ENCODE measurements at places on chromosomes 5 and 9.

GRCh38 chr9:2821855-2822254 is 22.0 kb downstream of the PUM3 start:
- DNase-seq, result no peak

- no peak for DNase-seq
These were observed 61.1 kb downstream of the ERCC6L2 start for GRCh38 chr9:95936579-95937075.

DNA sequence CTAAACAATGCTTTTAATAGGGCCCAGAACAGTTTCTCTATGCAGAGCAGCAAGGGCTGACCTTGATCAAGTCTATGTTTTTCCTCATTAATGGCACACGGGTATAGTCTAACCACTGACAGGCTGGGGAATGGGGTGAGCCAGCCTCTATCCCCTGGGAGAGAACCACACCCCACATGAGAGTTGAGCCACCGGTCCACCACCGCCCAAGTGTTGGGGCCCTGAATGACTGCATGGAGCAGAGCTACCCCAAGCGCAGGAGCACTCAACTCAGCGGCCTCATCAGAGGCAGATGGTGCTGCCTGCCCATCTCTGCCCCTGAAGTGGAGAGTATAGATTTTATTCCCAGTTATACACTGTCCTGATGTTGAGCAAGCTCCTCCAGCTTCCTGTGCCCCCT is 247.9 kb upstream of the IRX1 start:
- no peak for DNase-seq

DNA sequence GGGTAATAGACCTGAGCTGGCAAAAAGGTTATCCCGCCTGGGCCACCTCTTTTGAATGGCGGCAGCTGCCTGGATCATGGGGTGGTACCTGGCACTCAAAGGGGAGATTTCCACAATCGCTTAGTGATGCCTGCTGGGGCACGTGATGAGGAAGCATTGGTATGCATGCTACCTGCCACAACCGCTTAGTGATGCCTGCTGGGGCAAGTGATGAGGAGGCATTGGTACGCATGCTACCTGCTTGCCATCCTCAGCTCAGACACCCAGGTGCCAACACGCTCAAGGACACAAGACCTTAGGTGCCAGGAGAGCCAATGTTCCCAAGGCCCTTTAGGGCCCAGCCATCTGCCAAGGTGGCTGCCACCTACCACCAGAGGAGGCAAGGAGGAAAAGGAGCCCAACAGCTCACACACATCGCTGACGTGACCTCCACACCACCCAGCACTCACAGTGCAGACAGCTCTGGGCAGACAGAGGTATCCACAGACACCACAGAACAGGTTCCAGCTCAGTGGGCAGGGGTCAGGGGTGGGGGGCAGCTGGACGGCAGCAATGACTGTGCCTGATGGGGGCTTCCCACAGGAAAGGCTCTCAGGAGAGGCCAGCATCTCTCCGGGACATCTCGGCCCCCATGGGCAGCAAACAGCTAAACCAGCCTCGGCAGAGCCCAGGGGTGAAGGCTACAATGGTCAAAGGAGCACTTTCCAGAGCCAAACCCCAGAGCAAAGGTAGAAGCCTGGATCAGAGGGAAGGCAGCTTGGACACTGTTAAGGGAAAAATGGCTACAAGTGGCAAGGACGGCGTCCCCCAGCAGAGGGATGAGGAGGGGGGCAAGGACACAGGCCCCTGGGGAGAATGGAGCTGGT is 43.0 kb upstream of the SARDH start:
- DNase-seq, result no peak

- peak; percentile 57 for DNase-seq
These were observed at the start of gene ITGA2 for GRCh38 chr5:52989025-52989780. TSS of gene ITGA2 (plus strand) at chr5:52989352. CDS start at chr5:52989469, 117 bp downstream.

DNA sequence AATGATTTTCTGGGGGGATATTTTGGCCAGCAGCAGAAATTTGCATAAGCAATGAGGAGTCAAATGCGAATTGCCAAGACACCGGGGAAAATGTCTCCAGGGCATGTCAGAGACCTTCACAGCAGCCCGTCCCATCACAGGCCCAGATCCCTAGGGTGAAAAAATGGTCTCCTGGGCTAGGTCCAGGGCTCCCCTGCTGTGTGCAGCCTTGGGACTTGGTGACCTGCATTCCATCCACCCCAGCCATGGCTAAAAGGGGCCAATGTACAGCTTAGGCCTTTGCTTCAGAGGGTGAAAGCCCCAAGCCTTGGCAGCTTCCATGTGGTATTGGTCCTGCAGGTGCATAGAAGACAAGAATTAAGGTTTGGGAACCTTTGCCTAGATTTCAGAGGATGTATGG is 534.5 kb upstream of the MEF2C start:
- no peak for DNase-seq

GRCh38 chr5:78586251-78586650 is 62.3 kb downstream of the LHFPL2 start:
- no peak for DNase-seq

DNA sequence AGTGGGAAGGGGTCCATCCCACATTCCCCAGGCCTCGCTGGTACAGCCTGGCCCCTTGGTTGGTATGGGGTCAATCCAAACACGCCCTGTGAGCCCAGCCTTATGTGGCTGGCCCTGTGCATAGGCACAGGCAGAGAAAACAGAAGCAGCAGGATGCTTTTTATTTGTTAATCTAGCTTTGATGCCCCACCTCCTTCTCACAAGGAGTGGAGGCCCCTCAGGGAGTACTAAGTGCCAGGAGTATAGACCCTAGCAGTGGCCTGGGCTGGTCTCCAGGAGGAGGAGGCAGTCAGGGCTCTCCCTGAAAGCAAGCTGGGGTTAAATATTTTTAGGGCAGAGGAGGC is 14.6 kb upstream of the TCF7 start:
- DNase-seq, result no peak

- no peak for DNase-seq
These were observed 2.0 kb upstream of the URM1 start for GRCh38 chr9:128369024-128369706.

- no peak for DNase-seq
These were observed 89.2 kb upstream of the PRLR start for GRCh38 chr5:35319333-35320002.

GRCh38 chr5:62791059-62791458 is 212.4 kb downstream of the LRRC70 start:
- DNase-seq, result no peak

DNA sequence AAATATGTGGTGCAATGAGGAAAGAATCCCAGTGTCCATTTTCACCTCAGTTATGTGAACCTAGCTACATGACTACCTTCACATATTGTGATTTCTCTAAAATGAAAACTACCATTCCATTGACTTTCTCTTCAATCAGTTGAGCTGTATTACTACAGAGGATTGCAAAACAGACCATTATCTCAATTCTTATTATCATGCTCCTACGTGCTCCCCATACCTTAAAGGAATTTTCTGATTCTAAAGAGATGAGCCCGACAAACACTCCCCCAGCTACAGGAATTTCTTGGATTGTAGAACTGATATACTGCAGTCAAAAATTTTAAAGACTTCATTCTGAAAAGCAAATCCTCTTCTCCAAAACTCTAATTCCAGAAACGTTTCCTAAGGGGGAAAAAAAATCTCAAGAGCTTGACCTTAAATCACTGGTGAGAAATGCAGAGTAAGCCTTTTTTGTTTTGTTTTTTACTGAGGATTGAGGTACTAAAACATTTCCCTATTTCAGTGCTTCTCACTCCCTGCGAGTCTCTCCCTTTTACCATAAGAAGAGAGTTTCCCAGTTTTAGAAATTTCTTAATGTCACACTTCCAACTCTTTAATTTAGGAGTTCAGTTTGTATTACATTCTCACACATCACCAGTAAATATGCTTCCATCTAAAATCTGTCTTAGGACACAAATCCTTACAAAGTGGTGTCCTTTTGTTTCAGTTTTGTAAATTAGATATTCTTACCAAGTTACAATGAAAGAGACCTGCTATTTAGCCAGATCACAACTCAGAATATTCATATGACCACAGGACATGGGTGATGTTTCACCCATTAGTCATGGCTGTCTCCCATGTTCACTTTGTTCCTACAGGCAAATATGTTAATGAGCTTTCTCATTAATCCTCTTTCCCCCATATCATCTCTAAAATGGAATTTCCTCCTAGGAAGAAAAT is 203.8 kb downstream of the TSSK1B start:
- DNase-seq, result no peak

GRCh38 chr5:135134691-135135381 is 100.8 kb upstream of the PITX1 start:
- no peak for DNase-seq

DNA sequence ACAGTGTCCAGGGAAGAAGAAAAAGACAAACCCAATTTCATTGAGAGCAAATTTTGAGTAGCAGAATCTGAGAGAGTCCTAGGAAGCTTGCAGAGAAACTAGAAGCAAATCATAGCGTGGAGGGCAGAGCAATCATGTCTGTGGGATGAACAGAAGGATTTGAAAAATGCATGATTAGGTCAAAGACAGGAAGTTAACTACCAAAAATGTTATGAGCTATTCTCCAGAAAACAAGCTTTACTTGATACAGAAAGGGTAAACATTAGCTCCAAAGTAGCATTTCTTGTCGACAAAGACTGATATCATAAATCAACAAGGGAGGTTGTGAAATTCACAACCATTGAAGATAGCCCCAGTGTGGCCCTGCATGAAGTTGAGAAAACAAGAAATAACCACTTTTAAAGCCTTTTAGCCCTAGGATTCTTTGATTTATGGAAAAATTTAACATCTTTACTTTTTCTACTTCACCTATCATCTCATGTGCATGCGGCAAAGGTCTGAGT is 97.7 kb upstream of the MEGF10 start:
- no peak for DNase-seq

- DNase-seq, result no peak
These were observed 33.5 kb upstream of the ZNF354B start for GRCh38 chr5:178826216-178826615.

GRCh38 chr9:74729136-74729695 is 158.5 kb downstream of the TRPM6 start:
- DNase-seq, result no peak

GRCh38 chr9:93510041-93510440 is 56.7 kb upstream of the FAM120AOS start:
- DNase-seq, result no peak

GRCh38 chr9:128113526-128114325 is 13.8 kb downstream of the PTGES2 start:
- DNase-seq, result no peak

- no peak for DNase-seq
These were observed 68.2 kb upstream of the TAF1L start for GRCh38 chr9:32703635-32704034.

DNA sequence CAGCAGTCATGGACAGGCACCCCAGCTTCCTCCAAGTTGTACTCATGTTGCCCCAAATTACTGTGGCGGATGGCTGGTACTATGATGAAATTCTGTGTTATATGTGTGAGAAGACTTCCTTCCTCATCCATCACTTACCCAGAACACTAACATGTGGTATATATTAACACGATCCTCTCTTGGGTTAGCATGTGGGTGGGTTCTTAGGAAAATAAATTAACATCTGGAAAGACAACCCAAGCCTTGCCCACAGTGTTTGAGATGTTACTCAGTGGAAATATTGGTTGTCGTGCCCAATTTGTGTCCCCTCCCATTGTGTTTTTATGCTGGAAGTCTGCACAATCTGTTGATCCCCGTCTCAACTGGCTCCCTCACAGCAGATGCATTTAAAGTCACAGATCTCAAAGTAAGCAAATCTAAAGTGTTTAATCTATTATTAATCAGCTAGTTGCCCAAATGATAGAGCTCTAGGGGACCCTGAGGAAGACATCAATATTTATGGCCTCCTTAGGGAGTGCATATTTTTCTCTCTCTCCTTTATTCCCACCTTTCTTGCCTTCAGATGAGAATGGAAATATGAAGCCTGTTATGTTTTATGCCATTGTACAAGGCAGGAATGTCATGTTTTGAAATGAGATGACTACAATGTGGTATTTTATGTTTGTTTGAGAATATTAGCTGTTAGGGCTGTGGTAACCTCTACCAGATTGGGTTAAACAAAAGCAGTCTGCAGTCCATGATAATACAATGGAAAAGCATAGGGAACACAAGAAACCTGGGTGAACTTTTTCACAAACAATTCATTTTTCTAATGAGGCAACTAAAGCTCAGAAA is 93.9 kb downstream of the GRIA1 start:
- no peak for DNase-seq

- no peak for DNase-seq
These were observed 34.4 kb downstream of the FAM240B start for GRCh38 chr9:38685535-38685934.

DNA sequence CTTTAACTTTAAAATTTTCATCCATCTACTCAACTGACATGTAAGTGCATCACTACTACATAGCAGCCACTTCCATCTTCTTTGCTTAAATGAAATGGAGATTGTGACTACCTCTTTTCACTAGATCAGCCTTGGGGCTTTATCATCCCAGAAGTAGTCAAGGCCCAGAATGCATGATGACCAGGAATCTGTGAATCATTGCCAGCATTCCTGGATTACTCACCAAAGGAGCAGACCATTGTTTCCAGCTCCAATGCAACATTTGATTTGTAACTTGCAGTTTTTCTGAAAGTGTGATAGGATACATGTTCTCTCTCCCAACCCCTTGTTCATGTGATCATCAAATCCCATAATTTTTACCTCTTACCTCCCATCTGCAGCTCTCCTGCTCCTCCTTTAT is 65.1 kb downstream of the PLPPR1 start:
- DNase-seq, result no peak

GRCh38 chr9:97640325-97640724 is 6.7 kb downstream of the NCBP1 start:
- DNase-seq, result no peak

GRCh38 chr5:74943905-74944304 is 77.7 kb upstream of the FAM169A start:
- no peak for DNase-seq

DNA sequence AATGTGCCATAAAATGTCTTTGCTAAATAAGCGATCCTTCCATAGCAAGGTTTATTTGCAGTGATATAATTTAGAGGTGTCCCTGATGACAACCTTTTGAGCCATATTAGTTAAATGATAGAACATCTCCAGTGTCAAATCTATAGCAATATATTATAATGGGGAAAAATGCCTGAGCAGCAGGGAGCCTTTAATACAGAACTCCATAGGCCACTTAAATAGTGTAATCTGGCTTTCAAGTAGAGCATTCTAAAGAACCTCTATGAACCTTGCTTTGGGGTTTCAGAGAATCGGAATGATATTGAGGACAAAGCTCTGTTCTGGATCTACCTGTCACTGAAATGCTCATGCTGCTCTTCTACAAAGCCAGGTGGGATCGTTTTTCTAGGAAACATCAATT is 96.7 kb upstream of the MEF2C start:
- DNase-seq, result no peak

- DNase-seq, result no peak
These were observed 3.7 kb upstream of the AMACR start for GRCh38 chr5:34011536-34011935.

- DNase-seq, result no peak
These were observed 7.9 kb upstream of the NDUFS4 start for GRCh38 chr5:53552561-53552960.

DNA sequence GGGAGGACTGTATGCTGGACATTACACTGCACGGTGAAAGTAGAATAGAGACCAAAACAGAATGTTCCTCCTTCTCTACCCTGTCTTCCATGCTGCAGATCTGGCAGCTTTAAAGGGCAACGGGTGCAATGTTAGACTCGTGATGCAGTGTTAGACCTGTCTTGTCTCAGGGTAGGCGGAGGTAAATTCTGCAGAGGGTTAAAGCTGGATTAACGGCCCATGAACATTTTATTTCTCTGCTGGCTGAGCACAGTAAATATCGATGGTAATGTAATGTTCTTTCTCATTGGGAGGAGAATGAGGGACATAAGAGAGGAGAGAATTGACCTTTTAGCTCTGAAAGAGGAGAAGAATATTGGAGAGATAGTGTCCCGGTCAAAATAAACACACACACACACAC is 178.9 kb downstream of the NMUR2 start:
- no peak for DNase-seq

- no peak for DNase-seq
These were observed 20.9 kb downstream of the RFK start for GRCh38 chr9:76373173-76373783.
